HS-5 (cell line): ENCODE measurements at places on chromosomes 5 and 9.

DNA sequence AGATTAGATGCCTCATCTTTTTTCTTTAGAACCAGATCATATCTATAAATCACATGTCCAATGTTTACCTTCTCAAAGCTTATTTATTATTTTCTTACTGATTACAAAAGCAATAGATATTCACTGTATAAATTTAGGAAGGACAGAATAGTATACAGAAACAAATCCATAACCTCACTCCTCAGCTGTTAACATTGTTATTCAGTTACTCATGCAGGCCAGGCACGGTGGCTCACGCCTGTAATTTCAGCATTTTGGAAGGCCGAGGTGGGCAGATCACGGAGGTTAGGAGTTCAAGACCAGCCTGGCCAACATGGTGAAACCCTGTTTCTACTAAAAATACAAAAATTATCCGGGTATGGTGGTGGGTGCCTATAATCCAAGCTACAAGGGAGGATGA lies 15.3 kb downstream of the STOM start:
- DNase-seq = no peak

GRCh38 chr9:119367683-119368075 lies 1.6 kb downstream of the BRINP1 start:
- no peak for DNase-seq

DNA sequence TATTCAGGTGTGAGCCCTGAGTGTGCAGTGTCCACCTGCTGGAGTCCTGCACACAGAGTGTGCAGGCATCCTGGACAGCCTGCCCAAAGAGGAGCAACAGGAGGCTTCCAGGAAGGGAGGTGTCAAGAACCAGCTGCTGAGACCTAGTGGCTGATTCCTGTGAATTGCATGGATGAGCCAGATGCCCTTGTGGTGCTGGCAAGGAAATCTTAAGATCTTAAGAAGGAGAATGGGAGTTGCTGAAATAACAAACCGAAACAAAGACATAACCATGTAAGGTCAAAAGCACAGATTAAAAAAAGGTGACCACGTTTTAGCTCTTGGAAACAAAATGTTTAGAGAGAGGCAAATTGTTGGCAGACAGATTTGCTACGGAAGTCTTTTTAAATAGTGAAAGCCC lies 29.3 kb upstream of the RPS23 start:
- no peak for DNase-seq

DNA sequence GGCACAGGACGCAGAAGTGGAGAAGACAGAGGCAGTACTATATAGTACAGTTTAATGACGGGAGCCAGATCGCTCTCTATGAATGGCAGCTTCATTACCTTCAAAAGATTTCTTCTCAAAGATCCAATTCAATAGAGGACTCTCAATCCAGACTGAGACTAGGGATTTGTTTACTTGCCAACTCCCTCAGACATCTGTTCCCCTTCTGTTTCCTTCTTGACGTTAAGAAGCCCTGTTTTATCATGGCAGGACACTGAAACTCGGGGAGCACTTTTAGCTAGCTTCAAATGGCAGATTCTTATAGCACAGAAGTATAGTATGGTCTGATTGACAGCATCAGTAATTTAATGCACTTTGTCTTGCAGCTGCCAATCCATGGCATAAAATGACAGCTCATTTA lies 747.3 kb upstream of the C9orf72 start:
- DNase-seq = no peak

GRCh38 chr5:54608423-54609085 lies 91.0 kb downstream of the SNX18 start:
- no peak for DNase-seq

DNA sequence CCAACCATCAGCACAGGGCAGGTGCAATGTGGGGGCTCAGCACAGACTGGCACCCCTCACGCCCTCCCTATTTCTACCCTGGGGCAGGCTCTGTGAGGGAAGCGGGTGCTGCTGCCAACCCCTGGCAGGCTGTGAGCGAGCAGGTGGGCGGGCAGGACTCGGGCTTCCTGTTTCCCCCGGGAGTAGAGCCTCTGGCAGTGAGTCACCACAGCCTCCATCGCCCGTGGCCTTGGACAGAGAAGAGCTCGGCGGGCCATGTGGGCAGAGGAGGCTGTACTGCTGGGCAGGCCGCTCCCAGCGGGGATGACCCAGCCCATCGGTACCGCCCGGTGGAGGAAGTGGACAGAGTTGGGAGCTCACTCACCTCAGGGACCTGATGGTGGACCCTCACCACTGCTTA lies 16.6 kb downstream of the KCNT1 start:
- DNase-seq = peak; percentile 1

DNA sequence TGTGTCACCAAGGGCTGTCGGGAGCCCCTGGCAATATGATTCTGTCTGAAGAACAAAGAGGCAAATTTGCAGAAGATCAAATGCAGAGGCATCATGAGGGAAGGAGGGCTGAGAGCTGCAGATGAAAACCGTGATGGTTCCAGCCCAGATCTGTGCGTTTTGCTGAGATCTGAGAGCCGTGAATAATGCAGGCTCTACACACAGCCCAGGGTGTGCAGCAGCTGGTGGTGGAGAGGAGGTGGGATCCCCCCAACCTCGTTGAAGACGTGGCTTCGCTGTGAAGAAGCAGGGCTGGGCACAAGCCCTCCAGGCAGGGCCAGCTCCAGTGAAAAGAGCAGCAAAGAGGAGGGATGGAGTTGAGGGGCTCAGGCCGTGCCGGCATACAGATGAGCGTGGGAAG lies 75.5 kb downstream of the TSPAN17 start:
- DNase-seq = no peak

DNA sequence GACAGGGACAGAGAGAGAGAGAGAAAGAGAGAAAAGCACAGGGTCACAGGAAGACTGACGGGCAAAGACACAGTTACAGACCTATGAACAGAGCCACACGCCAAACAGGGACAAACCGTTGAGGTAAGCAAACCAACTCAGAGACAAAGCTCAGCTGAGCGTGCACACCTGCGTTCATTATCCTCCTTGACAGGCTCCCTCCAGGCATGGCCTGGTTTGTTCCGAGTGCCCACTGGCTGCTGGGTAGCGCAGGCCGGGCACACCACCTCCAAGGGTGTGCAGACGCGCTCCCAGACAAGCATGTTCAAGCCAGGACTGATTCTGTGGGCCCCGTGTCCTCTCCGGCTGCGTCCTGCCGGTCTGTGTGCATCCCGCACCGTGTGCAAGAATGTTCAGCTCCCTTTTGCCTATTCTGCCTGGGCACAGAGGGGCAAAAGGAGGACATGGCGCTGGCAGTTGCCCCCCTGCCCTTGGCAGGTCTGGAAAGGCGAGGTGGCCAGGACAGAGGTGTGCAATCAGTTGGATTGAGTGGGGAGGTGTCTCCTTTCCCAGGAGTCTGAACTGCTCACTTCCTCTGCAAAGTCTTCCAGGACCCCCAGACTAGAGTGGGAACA lies 467 bp upstream of the SMIM32 start:
- no peak for DNase-seq

GRCh38 chr5:150441813-150442698 lies 7.5 kb downstream of the RPS14 start:
- no peak for DNase-seq

DNA sequence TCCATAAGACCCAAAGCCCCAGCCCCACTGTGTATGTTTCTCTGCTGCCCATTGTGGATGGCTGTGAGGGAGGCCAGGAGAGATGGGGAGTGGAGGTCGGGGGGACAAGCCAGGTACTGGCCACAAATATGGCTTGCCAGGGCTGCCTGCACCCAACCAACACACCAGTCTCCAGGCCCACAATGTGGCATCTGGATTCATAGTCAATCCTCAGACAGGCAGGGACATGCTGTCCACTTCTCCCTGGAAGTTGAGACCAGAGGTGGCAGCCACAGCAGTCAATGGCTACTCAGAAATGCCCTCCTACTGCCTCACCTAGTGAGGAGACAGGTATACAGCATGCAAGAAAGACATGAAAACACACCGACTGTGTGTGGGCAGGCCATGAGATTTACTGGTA lies 61.2 kb upstream of the SLC25A51 start:
- DNase-seq = no peak

DNA sequence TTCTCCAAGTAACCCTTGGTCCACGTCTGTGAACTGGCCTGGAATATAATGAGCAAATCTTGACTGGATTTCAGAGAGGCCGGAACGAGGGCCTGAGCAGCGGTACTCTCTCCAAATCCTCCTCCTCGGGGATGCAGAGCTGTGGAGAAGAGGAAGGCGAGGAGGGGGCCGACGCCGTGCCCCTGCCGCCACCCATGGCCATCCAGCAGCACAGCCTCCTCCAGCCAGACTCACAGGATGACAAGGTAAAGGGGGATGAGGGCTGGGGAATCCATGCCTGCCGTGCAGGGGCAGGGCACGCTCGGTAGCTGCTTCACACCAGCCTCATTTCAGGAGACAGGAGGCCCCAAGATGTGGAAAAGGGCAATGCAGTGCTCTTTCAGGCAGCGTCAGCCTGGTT lies 118.9 kb upstream of the OTULINL start:
- DNase-seq = no peak

DNA sequence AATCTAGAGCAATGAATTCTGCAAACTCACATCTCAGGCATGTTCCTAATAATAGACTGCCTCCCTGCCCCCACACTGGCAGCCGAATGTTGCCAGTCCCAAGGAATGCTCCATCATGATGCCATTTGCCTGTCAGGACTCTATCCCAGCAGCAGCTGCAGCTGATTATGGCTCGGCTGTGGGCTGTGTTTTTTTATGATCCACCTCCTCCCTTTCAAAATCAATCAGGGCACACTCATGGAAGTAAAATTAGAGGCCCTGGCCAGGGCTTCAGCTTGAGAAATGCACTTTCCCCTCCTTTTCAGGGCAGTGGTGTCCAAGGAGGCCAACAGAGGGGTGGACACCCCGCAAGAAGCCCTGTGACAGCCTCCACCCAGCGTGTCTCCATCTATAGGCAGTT lies 176.7 kb upstream of the S1PR3 start:
- no peak for DNase-seq

- no peak for DNase-seq
These were observed 185.1 kb upstream of the ELAVL2 start for GRCh38 chr9:24011009-24011717.

GRCh38 chr9:92989561-92989960 lies 42.2 kb downstream of the FGD3 start:
- DNase-seq = no peak

- DNase-seq = no peak
These were observed 95.4 kb downstream of the SLC44A1 start for GRCh38 chr9:105339849-105340248.

DNA sequence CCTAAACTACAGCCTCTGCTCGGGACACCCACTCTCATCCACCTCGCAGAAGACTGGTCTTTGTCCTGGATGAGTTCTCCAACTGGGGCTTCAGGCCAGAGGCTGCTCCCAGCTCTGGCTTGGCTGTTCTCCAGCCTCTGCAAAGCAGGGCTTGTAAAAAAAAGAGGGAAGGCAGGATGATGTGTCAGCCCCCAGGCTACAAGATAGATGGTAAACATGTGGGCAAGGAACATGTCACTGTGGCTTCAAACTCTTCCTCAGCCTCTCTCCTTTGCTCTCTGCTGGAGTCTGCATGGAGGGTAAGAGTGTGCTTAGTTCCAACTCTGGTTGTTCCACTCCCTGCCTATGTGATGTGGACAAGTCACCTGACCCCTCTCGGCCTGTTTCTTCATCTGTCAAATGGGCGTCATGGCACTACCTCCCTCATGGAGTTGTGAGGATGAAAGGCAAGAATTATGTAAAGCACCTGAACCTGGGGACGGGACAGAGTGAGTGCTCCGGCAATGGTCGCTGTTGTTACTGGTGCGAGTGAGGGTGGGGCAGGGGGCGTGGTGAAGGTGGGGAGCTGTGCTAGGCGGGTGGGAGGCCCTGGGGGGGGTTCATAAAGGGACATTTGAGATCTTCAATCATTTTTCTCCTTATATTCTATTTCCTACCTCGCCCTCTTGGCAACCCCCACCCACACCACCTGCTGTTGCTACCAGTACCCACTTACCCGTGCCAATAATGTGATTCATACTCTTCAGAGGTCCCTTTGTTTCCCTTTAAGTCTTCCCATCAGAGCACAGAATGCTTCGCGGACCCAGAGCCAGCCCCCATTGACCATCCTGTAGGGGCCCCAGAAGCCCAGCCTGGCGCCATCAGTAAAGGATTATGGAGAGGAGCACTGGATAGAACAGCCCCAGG lies 6.8 kb upstream of the ZNF79 start:
- peak; percentile 24 for DNase-seq

- DNase-seq = no peak
These were observed 121.0 kb downstream of the FEM1C start for GRCh38 chr5:115423541-115423940.

- no peak for DNase-seq
These were observed 724.3 kb downstream of the PRELID2 start for GRCh38 chr5:145110834-145111233.

- no peak for DNase-seq
These were observed 82.4 kb downstream of the SNCAIP start for GRCh38 chr5:122394284-122394930.

GRCh38 chr5:166341740-166342337 lies 1949.6 kb upstream of the WWC1 start:
- DNase-seq = no peak

GRCh38 chr9:127204771-127205470 lies 59.7 kb upstream of the GARNL3 start:
- DNase-seq = no peak

DNA sequence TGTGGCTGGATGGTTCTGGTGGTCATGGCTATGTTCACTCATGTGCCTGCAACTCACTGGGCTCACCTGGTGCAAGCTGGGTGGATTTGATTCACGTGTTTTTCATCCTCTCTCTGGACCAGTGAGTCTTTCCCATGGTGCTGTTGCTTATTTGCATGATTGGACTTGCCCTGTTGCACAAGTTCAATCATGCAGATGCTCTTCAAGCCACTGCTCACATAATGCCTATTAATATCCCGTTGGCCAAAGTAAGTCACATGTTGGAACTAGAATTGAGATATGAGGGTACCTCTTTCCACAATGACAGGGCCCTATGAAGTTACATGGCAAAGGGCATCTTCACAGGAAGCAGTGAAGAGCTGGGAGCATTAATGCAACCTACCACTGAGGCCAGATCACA lies 26.5 kb upstream of the MROH2B start:
- DNase-seq = no peak

- no peak for DNase-seq
These were observed 25.6 kb downstream of the TMEFF1 start for GRCh38 chr9:100498592-100498991.

- no peak for DNase-seq
These were observed 96.4 kb downstream of the PSAT1 start for GRCh38 chr9:78393340-78393739.

GRCh38 chr5:137753691-137754187 lies 424 bp downstream of the HNRNPA0 start:
- no peak for DNase-seq

DNA sequence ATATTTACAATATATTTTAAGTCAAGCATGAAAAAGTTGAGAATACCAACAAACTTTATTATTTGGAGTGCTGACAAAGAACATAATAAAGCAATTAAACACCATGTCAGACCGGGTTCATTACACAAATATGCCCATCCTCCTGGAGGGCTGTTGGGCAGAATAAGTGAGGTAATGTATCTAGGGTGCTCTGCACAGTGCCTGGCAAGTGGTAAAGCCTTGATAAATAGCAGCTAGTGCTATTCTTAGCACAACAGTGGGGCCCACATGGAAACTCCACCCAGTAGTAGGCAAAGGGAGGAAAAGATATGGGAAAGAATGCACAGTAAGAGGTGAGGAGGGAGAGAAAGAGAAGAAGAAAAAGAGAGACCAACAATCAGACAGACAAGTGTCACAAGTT lies 97.7 kb downstream of the SLC1A3 start:
- DNase-seq = no peak

GRCh38 chr5:88109818-88110217 lies 158.8 kb downstream of the TMEM161B start:
- DNase-seq = peak; percentile 30
